ENCODE measurements at places on chromosomes 6 and 20. TPM values are rescaled to one million over a fixed set of nuclear protein-coding genes. Genes with fewer than 3 reads are reported as not detected.

The PBOV1 gene
- not detected for total RNA-seq

The POPDC3 gene
- 15.2 TPM for total RNA-seq

The LIN28B gene
- total RNA-seq = not detected

The PRSS35 gene
- total RNA-seq = 0.30 TPM

The SLC17A3 gene
- total RNA-seq = not detected

The CAGE1 gene
- total RNA-seq = not detected

The EPB41L1 gene
- 44.6 TPM for total RNA-seq

The CYP39A1 gene
- not detected for total RNA-seq

The SLC17A9 gene
- total RNA-seq = 33.0 TPM

The MROH8 gene
- 2.1 TPM for total RNA-seq

The C6orf52 gene
- total RNA-seq = not detected

The RIMS1 gene
- 2.1 TPM for total RNA-seq

The PDE10A gene
- total RNA-seq = not detected

The RBPJL gene
- total RNA-seq = not detected

The LY6G6F gene
- total RNA-seq = not detected

The ATP9A gene
- total RNA-seq = 21.7 TPM
